ENCODE measurements at places on chromosomes 4 and X.

- DNase-seq: no peak
These were observed at the start of gene RNF175 for GRCh38 chr4:153759407-153760316. Gene RNF175, minus strand, starts transcription at chr4:153760024. Its CDS starts 162 bp downstream, at chr4:153759862.

DNA sequence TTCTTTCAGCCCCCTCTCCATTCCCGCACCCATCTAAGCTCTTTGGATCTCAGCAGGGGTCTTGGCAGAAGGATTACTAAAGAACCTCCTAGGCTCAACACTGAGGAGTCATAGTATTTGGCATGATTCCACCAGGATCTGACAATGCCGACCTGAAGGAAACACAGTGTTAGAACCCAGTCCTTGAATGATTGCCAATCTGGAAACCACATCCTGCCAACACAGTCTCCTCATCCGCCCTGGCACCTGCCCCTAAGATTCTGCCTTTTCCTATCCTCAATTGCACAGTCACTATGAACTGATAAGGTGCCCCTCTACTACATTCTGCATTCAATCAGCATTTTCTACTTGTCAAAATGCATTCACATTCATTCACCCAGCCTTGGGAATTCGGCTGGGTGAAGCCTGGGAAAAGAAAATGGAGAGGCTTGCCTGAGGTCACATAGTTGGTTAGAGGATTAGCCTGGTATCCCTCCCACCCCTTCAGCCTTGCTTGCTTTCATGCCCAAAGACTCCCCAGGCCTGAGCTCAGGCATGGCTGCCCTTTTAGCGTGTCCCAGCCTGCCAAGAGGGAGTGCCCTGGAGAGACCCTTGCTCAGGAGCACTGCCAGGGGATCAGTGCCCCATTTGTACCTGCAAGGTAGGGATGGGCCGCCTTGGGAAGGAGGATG is 2.2 kb upstream of the CLDN2 start:
- peak; percentile 34 for DNase-seq

DNA sequence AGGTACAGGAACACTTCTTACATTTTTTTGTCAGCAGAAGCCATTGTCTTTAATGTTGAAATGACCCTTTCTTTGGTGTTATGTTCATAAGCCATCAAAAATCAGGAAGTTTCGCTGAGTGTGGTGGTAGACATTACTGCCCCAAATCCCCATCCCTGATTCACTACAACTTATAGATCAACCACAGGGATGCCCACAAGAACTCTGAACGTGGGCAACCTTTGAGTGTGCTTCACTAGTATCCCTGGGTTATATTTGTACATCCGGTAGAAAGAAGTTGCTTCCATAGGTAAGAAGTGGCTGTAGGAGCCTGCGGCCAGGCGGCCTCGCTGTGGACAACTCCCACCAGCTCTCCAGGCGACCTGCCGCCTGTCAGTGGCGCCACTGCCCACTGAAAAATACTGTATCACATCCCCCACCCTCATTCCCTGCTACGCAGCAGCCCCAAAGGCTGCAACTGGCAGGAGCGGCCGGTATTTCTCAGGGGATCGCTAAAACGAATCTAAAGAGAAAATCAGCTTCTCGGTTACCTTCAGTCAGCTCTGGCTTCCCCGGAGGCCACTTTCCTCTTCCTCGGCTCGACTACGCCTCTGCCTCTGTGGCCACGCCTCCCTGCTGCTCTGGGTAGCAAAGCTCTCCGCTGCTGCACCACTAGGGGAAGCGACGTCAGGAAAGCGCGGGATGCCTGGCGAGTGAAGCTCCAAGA is 13.9 kb upstream of the ETDC start:
- peak; percentile 65 for DNase-seq

DNA sequence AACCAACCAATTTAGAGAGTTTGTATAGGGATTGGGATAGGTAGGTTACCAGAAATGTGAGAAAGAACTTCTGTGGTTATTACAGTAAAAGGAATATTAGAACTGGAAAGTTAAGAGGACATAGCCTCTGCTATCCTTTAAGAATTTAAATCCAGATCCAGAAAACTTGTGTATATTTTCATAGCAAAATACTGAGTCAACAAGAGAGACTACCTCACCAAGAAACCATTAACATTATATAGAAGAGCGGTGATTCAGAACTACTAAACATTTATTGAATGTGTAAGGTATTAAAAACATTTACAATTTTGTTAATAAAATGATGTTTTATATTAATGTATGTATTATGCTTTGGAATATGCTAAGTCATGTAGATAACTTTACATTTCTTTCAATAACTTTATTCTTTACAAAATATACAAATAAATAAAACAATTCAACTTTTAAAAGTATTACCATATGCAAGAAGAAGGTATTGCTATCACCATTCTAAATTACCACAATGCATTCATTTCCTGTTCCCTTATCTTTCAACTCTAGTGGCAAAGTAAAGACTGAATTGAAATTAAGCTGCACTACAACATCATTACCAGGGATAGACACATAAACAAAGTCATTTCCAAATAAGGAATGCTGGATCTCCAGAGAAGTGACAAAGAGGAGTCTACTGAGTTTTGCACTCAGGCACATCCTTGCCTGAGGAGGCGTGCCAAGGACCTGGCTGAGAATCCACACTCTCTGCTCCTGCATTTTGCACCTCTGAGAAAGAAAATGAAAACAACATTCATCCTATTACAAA is 6.1 kb upstream of the BDH2 start:
- DNase-seq: no peak

DNA sequence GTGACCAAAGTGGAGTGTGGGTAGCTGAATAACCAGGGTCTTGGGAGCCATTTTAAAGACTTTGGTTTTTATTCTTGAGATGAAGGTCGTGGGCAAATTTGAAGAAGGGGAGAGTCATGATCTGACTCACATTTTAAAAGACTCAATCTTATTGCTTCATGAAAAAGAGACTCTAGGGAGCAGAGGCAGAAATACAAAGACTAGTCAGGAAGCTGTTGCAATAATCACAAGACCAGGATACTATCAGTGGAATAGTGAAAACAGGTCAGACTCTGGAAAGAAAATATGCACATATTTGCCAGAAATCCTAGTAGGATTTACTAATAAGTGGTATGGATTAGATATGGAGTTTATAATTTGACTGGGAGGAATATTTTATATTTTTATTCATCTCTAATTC is 448.4 kb downstream of the RAPGEF2 start:
- no peak for DNase-seq

GRCh38 chr4:105896461-105896942 is 1.2 kb downstream of the NPNT start:
- DNase-seq: no peak

GRCh38 chrX:119381349-119381944 is 17.7 kb upstream of the SLC25A43 start:
- no peak for DNase-seq

DNA sequence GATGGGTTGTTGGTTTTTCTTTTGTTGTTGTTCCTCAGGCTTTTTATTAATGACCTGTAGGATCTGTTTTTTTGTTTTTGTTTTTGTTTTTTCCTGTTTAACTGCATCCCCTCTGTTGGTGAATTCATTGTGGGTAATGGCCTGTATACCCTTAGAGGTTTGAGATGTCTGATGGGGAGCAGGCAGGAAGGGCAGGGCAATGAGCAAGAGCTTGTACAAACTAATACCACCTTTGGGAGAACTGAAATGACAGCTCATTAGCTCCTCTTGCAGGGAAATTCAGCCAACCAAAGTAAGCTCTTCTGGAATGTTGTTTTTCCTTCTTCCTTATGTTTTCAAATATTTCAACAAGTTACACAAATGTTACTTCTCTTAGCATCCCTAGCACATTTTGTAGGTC is 23.4 kb downstream of the SH2D1A start:
- DNase-seq: no peak

- no peak for DNase-seq
These were observed 36.1 kb downstream of the ZCCHC13 start for GRCh38 chrX:74340051-74340450.

GRCh38 chrX:46873746-46874145 is 36.9 kb downstream of the RP2 start:
- DNase-seq: no peak

- peak; percentile 49 for DNase-seq
These were observed 620.0 kb downstream of the BCOR start for GRCh38 chrX:39477762-39478120.

GRCh38 chrX:40099055-40099958 is 1.5 kb upstream of the BCOR start:
- DNase-seq: peak; percentile 69

DNA sequence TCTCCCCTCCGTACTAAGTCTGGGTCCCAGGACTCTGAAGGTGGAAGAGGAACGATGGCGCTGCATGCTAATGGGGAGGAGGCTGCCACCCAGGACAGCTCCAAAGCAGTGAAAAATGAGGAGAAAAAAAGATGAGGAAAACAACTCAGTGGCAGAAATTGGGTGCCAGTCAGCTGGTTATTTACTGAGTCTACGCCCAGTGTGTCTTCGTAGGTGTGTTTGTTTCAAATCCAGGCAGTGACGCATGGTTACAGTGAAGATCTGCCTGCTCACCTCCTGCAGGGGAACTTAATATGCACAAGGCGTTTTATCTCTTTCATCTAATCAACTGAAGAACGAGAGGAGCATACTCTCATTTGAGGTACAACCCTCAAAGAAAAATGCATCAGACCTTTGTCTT is 70.9 kb upstream of the FBXW7 start:
- peak; percentile 29 for DNase-seq

DNA sequence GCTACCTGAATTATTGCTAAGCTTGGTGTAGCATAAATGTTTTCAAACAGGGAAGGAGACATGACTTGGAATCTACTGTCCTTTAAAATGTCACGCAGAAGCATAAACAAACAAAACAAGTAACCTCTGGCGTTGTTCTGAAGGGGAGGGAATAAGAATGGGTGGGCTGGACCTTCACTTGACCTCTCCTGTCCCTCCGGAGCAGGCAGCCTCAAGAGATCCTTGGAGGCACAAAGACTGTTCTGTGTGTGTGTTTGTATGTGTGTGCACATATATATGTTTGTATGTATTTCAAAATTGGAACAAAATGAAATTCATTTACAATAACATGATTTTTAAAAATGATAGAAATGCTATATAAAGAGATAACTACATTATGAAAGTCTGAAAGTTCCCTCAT is 91.3 kb upstream of the DCLK2 start:
- no peak for DNase-seq

- DNase-seq: no peak
These were observed 453.0 kb downstream of the RAPGEF2 start for GRCh38 chr4:159555873-159556272.

GRCh38 chr4:188316391-188316790 is 177.2 kb downstream of the TRIML1 start:
- DNase-seq: no peak

DNA sequence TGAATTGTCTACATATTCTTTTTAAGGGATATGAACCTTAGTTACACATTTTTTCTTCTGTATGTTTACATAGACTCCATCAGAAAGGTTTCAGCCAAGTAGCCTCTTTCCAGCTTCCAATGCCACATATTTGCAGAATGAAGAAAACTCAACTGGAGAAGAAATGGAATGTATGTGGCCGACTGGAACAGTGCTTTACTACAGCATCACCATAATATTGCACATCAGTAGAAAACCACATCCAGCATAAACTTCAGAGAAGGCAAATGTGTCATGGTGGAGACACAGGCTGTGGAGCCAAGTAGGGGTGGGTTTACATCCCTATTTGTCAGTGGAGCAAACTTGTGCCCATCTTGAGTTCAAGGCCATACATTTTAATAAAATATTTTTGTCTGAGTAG is 204.8 kb upstream of the LDB2 start:
- DNase-seq: no peak

- no peak for DNase-seq
These were observed 18.4 kb upstream of the MGST2 start for GRCh38 chr4:139647184-139647583.

GRCh38 chrX:37846934-37847732 is at the start of gene DYNLT3:
Gene DYNLT3, minus strand, starts transcription at chrX:37847571. Its CDS starts 61 bp downstream, at chrX:37847510.
- DNase-seq: peak; percentile 86

GRCh38 chrX:42149765-42150164 is 226.4 kb upstream of the CASK start:
- DNase-seq: no peak

DNA sequence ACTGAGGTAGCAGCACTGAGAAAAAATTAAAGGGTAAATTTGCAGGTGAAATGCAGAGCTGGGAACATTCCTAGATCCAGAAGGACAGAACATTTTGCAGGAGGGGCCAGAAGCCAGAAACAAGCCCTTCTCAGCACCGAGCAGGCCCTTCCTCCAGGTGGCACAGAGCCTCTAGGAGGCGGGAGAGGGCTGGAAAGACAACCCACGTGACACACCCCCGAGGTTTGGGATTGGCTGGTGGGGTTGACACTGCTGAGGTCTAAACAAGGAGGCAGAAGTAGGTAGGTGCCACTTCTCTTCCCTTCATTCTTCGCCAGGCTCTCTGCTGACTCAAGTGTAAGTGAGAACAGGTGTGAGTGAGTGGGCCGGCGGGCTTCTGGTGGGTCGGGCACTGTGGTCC is at the start of gene PAGE4:
Gene PAGE4, plus strand, starts transcription at position 288 of the 400 bp plus-strand sequence. CDS start 1,126 bp downstream, outside the sequence.
- no peak for DNase-seq

DNA sequence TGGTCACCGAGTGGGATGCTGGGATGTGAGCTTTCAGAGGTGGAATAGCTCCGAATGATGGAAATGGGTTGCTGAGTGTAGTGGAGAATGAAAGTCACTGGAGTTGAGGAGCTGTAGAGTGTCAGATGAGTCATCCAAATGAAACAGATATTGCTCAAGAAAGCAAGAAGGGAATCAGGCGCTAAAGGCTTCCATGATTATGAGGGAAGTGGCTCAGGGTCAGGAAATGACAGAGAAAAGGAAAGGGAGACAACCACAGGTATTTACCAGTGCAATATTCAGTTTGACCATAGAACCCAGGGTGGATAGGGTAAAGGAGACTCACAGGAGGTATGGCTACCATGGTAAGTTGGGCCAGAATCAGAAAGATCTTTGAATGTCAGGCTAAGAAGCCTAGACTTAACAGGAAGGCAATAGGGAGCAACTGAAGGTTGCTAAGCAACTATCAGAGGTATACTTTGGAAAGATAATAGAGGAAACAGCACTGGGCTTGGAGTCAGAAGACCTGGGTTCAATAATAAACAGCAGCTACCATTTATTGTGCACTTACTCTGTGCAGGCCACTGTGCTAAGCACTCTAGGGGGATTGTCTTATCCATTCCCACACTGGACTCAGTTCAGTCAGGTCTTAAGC is 11.7 kb downstream of the LAS1L start:
- no peak for DNase-seq

- DNase-seq: no peak
These were observed 150.3 kb upstream of the MAOA start for GRCh38 chrX:43505769-43506168.

GRCh38 chrX:10756441-10756840 is 136.1 kb upstream of the MID1 start:
- DNase-seq: no peak

GRCh38 chrX:49282647-49283011 is 13.0 kb downstream of the PPP1R3F start:
- DNase-seq: no peak

Measured in CD4-positive, alpha-beta T cell treated with Interleukin-21 for 1 hour (primary cell).